Psoas muscle (tissue), 8 donors: ENCODE measurements at places on chromosomes 2 and 18.
A peak's percentile ranks its signal among the peaks of the same experiment; 100 is the strongest.

DNA sequence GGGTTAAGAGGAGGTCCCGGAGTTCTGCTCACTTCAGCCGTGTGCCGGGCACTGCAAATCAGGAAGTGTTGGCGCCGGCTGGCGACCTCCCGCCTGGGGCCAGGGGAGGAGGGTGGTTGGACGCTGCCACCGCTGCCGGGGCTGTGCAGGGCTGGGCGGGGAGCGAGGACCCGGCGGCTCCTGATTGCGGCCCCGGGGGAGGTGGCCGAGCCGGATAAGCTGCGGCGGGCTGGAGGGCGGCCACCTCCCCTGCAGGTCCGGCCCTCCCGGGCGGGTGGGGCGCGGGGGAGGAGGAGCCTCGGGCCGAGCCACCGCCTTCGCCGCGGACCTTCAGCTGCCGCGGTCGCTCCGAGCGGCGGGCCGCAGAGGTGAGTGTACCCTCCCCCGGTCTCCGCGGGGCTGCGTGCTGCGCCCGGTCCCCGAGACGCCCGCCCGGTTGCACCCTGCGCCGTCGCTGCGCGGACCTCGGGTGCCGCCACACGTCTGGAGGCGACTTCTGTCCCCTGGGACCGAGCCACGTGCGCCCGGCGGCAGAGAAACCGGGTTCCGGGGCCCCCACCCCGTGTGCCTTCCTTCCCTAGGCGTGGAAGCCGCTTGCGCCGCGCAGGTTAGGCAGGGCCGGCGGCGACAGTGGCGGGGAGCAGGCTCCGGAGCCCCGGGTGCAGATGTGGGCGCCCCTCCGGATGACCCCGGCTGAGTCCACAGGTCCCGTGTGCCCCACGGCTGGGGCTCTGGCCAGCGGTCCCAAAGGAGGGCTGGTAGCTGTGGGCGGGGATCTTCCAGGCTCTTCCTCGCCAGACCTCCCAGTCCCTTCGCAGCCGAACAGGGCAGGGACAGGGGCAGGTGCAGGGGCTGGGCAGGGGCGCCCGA is at the start of gene STEAP3:
TSS of gene STEAP3 (plus strand) at position 314 of the 870 bp plus-strand sequence. CDS start 7,179 bp downstream, outside the sequence.
- H3K4me1 ChIP-seq = peaks cover 23% of the 10 kb centered on the region
- H3K27me3 ChIP-seq = no peaks in the 10 kb centered on the region
- H3K27ac ChIP-seq = peak within 1 kb of the TSS; percentile 99

DNA sequence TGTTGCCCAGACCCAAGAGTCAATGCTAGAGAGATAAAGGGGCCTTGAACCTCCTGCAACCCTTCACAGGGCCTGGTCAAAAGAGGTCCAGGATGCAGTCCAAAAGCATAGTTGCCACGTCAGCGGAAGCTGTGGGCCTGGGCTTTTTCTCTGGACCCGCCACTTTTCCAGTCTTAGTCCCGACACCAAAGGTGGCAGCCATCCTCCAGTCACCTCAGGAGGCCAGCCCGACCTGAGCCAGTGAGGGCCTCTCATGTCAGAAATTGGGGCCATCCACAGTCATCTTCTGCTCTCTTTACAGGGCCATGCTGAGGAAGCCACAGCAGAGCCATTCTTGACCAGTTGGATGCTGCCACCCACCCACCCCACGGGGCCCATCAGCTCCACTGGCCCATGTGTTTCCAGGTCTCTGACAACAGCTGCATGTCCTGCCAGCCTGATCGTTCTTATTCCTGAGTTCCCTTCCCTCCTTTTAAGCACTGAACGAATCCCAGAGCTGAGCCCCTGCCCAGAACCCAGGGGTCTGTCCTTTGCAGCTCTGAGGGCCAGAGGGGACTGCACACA is 34.1 kb upstream of the KLHL29 start:
- DNase-seq = no peak
- no peak overlapping the region for H3K4me3 ChIP-seq
- peaks cover 7% of the 10 kb centered on the region for H3K27me3 ChIP-seq
- H3K36me3 ChIP-seq = no peaks in the 10 kb centered on the region

GRCh38 chr2:150159300-150159699 is 328.2 kb downstream of the RND3 start:
- no peaks in the 10 kb centered on the region for H3K4me1 ChIP-seq
- no peaks in the 10 kb centered on the region for H3K27me3 ChIP-seq
- no peak for DNase-seq
- H3K4me3 ChIP-seq = no peak overlapping the region

DNA sequence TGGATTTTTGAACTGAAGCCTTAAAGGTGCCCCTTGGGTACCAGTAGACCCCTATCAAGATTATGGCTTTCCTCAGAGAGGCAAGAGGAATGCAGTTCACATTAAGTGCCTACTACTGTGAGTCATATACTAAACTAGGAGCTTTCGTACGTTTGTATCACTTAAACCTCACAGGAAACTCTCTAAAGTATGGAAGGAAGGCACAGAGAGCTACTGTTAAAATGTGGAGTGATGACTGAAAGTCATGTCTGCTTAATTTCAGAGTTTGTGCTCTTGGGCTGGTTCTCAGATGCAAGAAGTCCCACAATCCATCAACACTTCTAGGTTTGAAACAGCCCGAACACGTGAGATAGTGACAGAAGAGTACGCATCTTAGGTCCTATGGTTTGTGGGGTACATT is 4.7 kb downstream of the PLCL1 start:
- no peak overlapping the region for H3K4me3 ChIP-seq
- peak overlapping the region; percentile 58 for H3K27ac ChIP-seq
- H3K4me1 ChIP-seq = peaks cover 29% of the 10 kb centered on the region
- H3K27me3 ChIP-seq = no peaks in the 10 kb centered on the region

DNA sequence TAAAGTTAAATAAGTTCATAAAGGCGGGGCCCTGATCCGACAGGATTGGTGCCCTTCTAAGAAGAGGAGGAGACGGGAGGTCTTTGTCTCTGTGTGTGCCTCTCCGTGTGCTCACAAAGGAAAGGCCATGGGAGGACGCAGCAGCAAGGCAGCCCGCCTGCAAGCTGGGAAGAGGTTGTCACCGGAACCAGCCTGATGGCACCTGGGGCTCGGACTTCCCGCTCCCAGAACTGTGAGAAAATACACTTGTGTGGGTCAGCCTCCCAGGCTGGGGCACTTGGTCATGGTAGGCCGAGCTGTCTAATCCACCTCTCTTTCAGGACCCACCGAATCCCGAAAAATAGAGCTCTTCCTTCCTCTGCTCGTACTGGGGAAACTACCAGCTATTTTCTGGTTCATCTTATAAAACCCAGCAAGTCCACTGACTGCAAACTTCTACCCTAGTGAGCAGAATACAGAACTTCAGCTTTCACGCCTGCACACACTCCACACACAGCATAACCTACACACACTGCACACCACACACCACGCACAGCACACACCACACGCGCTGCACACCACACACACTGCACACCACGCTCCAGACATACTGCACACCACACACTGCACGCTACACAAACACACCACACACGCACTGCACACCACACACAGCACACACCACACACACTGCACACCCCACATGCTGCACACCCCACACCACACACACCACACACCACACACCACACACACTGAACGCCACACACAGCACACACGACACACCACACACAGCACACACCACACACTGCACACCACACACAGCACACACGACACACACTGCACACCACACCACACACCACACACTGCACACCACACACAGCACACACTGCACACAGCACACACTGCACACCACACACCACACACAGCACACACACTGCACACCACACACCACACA is 58.1 kb downstream of the ASB1 start:
- no peaks in the 10 kb centered on the region for H3K4me1 ChIP-seq
- no peak overlapping the region for H3K27ac ChIP-seq
- no peak for DNase-seq
- H3K36me3 ChIP-seq = no peaks in the 10 kb centered on the region

DNA sequence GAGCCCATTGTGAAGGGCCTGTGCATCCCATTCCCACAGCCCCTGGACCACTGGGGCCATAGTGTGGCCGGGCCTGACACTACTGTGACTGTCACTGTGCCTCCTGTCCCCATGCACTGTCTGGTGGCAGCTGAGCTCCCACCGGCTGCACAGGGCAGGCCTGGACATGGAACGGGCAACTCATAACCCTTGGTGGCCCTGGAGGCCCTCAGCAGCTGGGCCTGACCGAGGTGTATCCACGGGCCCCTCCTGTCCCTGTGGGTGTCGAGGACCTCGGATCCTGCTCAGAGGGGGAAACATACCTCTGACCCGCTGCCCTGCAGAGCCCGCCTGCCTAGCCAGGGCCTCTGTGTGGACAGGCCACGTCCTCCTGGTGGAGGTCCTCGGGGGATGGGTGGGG is 7.8 kb upstream of the GAL3ST2 start:
- no peak overlapping the region for H3K27ac ChIP-seq
- no peak for DNase-seq
- H3K27me3 ChIP-seq = peaks cover 3% of the 10 kb centered on the region
- H3K4me3 ChIP-seq = no peak overlapping the region

- H3K4me1 ChIP-seq = no peaks in the 10 kb centered on the region
- DNase-seq = no peak
- H3K36me3 ChIP-seq = no peaks in the 10 kb centered on the region
- H3K4me3 ChIP-seq = no peak overlapping the region
- no peak overlapping the region for H3K27ac ChIP-seq
These were observed 533.9 kb upstream of the CRIM1 start for GRCh38 chr2:35821675-35822074.

DNA sequence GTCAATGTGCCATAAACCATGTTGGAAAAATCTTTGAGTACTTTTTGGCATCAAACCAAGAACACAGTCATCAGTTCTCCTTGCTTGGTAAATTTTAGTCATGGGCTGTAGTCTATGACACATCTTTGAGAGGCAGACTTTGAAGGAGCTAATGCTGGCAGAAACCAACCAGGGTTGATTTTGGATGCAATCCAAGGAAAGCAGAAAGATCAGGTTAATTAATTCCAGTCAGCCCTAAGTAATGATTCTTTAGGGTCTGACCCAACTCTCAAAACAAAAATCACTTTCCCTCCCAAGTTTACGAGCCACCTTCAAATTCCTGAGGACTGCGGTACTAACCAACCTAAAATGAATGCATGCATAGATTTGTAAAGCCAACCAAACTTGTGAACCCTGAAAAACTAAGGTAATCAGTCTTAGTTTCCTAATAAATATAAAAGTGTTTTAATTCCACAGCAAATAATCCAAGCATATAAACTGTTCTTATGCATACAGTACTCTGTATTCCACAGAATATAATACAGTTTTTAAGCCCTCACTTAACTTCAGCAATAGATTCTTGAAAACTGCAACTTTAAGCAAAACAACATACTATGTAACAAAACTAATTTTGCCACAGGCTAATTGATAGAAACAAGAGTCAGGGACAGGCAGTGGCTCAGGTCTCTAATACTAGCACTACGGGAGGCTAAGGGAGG is 22.0 kb downstream of the AP1S3 start:
- no peak overlapping the region for H3K4me3 ChIP-seq
- no peak for DNase-seq
- no peaks in the 10 kb centered on the region for H3K27me3 ChIP-seq

DNA sequence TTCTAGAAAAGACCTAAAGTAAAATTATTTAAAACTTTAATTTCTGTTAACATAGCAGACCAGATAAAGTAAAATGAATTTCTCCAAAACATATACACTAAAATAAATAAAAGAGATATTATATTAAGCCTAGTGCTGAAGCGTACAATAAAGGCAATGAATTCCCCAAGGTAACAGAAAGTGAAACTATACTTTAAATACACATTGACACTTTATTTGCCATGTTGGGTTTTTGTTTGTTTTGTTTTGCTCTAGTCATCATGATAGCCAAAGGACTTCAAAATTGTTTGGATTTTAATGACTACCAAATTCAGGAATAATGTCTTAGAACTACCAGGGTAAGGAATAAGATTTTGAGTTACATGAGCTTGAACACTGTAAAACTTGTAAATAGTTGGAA is 413.3 kb downstream of the LRRTM4 start:
- H3K4me1 ChIP-seq = no peaks in the 10 kb centered on the region
- H3K4me3 ChIP-seq = no peak overlapping the region
- H3K27me3 ChIP-seq = no peaks in the 10 kb centered on the region
- no peak for DNase-seq
- no peak overlapping the region for H3K27ac ChIP-seq
- H3K36me3 ChIP-seq = no peaks in the 10 kb centered on the region

DNA sequence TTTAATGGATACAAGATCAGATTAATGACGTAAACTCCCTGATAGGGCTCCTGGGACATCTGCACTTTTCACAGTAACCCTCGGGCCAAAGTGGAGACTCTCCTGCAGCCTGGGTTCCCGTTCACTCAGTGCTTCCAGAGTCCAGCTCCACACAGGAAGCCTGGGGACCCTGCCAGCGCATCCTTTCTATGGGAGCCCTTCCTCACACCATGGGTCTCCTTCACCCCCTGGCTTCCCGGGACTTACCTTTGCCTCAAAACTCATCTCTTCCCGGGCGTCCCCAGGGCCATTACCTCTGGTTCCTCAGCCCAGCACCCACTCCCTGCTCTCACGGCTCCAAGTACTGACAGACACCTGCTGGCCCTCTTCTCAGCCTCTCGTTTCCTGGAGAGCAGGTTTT is 40.7 kb upstream of the KLF11 start:
- no peaks in the 10 kb centered on the region for H3K36me3 ChIP-seq
- H3K4me3 ChIP-seq = no peak overlapping the region
- peaks cover 2% of the 10 kb centered on the region for H3K4me1 ChIP-seq
- peak overlapping the region; percentile 46 for H3K27ac ChIP-seq
